Adipocyte (in vitro differentiated cells): ENCODE measurements at places on chromosomes 1 and 21.

GRCh38 chr1:164668491-164669400 is 109.8 kb downstream of the PBX1 start:
- DNase-seq: no peak

GRCh38 chr21:38797470-38797869 is 8.3 kb upstream of the ETS2 start:
- peak; percentile 36 for DNase-seq

GRCh38 chr1:64532646-64533045 is 62.7 kb downstream of the CACHD1 start:
- no peak for DNase-seq

DNA sequence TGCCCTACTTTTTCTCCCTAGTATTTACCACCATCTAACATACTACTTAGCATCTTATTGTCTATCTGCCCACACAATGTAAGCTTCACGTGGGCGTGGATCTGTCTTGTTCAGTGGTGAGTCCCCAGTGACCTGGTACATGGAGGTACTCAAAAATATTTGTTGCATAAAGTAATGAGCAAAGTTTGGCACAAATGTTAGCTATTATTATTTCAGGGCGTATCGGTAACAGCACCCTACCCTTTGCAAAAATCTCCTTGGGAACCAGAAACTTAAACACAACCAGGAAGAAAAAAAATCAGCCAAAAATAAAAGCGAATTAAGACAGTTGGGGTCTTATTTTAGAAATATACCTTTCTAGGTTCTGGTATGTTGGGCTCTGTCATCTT is 454 bp upstream of the NENF start:
- no peak for DNase-seq

DNA sequence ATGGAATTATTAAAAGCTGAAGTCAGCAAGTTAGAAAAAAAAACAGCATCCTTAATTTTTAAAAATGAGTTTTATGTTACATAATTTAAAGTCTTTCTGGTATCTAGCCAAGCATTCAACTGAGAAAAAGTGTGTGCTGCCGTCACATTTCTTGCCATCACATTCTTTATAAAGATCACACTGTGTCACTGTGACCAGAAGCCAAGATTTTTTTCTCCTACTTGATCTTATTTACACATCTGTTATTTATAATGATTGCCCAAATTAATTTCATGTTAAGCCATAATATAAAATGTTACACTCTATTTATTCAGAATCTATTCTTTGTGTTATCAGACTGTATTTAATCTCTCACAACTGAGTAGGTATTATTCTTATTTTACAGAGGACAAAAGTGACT is 1603.7 kb downstream of the PLA2G4A start:
- no peak for DNase-seq

GRCh38 chr1:204128964-204129896 is 22.6 kb downstream of the ETNK2 start:
- peak; percentile 88 for DNase-seq

DNA sequence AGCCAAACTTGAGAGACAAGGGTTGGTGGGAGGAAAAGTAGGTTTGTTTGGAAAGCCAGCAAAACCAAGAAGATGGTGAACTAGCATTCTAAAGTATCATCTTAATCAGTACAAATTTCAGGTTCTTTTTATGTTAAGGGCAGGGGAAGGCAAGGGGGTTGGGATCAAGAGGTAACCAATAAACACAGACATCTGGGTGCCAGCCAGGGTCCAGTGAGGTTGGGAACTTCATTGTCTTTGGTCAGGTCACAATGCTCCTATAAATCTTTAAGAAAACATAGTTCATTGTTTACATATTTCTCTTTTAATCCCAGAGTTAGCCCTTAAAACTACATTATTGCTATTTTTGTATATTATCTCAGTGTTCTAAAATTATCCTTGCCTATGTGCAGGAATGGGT is 126.2 kb upstream of the NR5A2 start:
- DNase-seq: no peak

- no peak for DNase-seq
Observed at GRCh38 chr1:224563666-224564065, 52.5 kb upstream of the CNIH3 start.
